ENCODE measurements at places on chromosomes 1 and 21. TPM values are rescaled to one million over a fixed set of nuclear protein-coding genes. Genes with fewer than 3 reads are reported as not detected.
A peak's percentile ranks its signal among the peaks of the same experiment; 100 is the strongest.

- DNase-seq: no peak
Observed at GRCh38 chr1:34796990-34797389, 4.2 kb downstream of the GJA4 start.

DNA sequence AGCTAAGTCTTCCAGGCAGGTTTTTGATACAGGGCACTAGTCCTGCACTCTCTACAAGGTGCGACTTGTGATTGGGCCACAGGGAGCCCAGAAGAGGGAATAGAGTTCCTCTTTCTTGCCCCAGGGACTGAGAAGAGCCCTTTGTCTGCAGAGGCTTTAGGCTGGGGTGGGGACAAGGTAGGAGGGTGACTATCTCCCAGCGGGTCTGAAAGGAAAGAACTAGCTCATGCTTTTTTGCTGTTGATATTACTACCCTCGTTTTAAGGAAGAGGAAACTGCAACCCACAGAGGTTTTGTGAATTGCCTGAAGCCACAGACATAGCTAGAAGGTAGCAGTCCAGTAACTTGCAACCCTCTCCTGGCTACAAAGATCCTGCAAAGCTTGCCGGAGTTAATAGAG, 615.2 kb downstream of the MATN1 start:
- DNase-seq: no peak

AKR7A3 gene
- total RNA-seq: 2.3 TPM

GRCh38 chr1:43804569-43804968, 97.2 kb downstream of the ST3GAL3 start:
- no peak for DNase-seq

GRCh38 chr1:184664042-184664660, 90.5 kb downstream of the EDEM3 start:
- DNase-seq: no peak

GRCh38 chr1:180513531-180513930, 11.2 kb upstream of the ACBD6 start:
- DNase-seq: no peak

PSEN2 gene
- total RNA-seq: 0.70 TPM

CACHD1 gene
- total RNA-seq: 3.4 TPM

CELSR2 gene
- 6.4 TPM for total RNA-seq

DNA sequence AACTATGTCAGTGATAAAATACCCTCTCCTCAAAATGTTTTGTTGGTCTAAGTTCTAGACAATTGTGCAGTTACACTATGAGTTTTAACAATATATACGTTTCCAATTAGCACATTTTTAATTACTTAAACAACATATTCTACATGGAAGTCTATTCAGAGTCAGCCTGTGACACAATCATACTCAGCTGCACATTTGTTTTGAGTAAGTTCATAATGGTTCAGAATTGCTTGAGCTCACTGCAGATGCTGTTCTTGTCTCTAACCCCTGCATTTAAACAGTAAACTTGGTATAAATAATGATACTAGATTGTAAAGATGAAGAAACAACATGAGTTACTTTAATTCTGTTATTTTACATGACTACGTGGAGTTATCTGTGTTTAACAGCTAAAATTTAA, 30.6 kb downstream of the CDKN2C start:
- DNase-seq: no peak

TRPM2 gene
- 5.3 TPM for total RNA-seq

SLC35A3 gene
- 29.7 TPM for total RNA-seq

DNA sequence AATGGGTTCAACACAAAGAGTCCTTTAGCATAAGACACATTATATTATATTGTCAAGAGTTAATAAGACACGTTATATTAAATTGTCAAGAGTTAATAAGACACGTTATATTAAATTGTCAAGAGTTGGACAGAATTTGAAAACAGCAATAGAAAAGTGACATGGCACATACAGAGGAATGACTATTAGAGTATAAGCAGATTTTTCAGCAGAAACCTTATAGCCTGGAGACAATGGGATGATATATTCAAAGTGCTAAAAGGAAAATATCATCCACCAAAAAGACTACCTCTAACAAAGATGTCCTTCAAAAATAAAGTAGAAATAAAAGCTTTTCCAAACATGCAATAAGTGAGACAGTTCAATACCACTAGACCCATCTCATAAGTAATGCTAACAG, 36.0 kb upstream of the HSPA13 start:
- DNase-seq: no peak

GRCh38 chr1:32303997-32304622, 12.2 kb downstream of the HDAC1 start:
- no peak for DNase-seq

GRCh38 chr21:38712071-38712470, 93.7 kb upstream of the ETS2 start:
- no peak for DNase-seq

DNA sequence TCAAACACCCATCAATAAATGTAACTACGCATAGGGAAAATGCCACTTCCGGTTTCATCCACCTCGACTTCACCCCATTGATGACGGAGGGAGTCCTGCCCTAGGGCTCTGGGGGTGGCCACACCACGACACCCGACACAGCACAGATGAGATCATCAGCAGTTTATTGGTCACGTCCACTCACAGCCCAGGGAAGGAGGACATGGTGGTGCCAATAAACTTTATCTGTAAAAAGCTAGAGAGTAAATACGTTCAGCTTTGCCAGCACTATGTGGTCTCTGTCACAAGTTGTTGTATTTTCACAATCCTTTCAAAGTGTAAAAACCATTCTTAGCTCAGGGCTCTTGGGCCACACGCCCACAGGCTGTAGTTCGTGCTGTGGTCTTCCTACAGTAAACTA, 16.3 kb downstream of the SETD4 start:
- no peak for DNase-seq

- DNase-seq: no peak
Observed at GRCh38 chr1:84425150-84425896, 27.0 kb downstream of the DNASE2B start.

DNA sequence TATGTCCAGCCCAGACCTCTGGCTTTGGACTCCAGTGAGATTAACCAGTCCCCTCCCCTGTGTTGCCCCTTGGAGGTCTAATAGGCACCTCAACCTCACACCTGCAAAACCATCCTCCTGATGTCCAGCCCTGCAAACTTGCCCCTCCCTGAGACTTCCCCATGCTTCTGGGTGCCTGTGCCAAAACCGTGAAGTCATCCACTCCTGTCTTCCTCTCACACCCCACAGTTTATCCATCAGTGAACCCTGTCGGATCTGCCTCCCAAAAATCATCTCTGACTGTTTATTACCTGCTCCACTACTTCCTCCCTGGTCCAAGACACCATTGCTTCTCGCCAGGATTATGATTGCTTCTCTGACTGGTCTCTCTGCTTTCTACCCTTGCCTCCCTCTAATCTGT, 31.7 kb upstream of the PADI1 start:
- no peak for DNase-seq

STYXL2 gene
- not detected for total RNA-seq

- DNase-seq: no peak
Observed at GRCh38 chr1:29708796-29709703, 472.7 kb downstream of the PTPRU start.

- DNase-seq: no peak
Observed at GRCh38 chr1:168301664-168302320, 21.1 kb downstream of the TBX19 start.

CLCA1 gene
- total RNA-seq: not detected

DNA sequence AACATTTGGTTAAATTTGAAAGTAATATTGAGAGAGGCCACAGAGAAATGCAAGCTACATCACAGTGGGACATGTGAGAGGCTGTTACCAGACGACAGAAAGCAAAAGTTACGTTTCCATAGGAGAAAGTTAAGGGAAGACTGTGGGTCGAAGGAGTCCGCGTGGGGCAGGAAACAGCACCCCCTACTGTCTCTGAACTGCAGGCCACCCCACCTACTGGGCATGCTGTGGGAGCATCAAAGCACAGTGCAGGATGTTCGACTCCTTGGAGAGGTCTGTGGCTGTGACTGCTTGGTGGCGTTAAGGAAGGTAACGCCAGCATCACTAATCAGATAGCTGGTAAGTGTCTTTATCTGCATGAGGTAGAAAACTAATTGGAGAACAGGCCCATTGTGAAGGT, 123.9 kb downstream of the PTBP2 start:
- DNase-seq: peak; percentile 8

- DNase-seq: no peak
Observed at GRCh38 chr1:54571803-54572541, 23.9 kb downstream of the ACOT11 start.

DNA sequence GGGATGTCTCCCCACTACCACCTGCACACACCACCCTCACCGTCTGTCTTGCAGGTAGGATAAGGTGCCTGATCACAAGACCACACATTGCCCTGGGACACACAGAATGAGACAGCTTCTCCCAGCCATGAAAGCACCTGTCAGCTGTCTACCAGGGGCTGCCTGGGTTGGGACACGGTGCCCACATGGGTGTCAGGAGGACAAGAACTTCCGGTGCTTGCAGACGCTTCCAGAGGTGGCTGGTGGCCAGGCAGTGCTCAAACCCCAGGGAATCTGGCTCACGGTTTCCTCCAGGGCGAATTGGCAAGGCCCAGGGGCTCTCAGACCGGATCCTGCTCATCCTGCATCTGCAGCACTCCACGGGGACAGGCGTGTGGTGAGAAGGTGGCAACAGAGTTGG, 182.6 kb upstream of the ARHGEF16 start:
- DNase-seq: no peak

LCE1B gene
- not detected for total RNA-seq

KRTAP19-3 gene
- total RNA-seq: not detected

DNA sequence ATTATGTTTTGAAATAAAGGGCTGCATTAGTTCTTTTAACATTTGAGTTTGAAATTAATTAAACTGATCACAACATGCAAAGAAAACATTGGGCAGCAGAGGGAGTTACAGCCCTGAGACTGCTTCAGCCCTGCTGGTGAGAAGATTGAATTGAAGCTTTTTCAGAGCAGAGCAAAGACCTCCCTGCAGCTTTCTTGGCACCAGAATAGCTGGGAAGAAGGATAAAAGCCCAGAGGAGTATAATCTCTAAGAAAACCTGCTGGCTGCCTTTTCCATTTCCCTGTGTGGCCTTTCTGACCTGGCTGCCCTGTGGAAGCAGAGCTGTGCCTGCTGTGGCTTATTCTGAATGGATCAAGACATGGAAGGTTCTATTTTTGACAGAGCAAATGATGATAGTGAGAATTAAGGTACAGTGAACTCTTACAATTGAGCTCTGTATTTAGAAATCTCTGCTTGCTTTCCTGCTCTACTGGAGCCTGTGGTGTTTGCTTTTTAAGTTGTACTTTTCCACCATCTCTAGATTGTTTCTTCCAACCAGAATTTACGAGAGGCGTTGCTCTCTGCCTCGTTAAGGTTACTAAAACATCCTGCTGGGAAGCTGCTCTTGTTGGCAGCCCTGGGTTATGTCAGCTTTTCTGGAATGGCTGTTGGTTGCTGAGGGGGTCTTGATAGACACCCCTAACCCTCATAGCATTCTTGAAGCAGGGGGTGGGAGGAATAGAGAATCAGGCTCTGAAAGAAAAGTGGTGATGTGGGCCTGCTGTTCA, 9.9 kb downstream of the SNRPE start:
- DNase-seq: peak; percentile 7

DNA sequence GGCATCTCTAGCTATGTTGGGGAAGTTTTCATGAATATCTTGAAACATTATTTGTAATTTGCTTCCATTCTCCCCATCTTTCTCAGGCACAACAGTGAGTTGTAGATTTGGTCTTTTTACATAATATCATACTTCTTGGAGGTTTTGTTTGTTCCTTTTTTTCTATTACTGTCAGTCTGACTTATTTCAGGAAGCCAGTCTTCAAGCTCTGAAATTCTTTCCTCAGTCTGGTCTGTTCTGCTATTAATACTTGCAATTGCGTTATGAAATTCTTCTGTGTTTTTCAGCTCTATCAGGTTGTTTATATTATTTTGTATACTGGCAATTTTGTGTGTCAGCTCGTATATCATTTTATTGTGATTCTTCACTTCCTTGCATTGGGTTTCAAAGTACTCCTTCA, 424.6 kb upstream of the PTBP2 start:
- no peak for DNase-seq

GRCh38 chr1:37133276-37134145, 99.2 kb upstream of the GRIK3 start:
- DNase-seq: no peak

CLIC6 gene
- total RNA-seq: 0.19 TPM

CYB5RL gene
- total RNA-seq: 7.1 TPM

RNF223 gene
- not detected for total RNA-seq

GRCh38 chr1:94121411-94121821, 468 bp upstream of the ABCA4 start:
- no peak for DNase-seq

ATP6V1G3 gene
- not detected for total RNA-seq

AGT gene
- not detected for total RNA-seq

DNA sequence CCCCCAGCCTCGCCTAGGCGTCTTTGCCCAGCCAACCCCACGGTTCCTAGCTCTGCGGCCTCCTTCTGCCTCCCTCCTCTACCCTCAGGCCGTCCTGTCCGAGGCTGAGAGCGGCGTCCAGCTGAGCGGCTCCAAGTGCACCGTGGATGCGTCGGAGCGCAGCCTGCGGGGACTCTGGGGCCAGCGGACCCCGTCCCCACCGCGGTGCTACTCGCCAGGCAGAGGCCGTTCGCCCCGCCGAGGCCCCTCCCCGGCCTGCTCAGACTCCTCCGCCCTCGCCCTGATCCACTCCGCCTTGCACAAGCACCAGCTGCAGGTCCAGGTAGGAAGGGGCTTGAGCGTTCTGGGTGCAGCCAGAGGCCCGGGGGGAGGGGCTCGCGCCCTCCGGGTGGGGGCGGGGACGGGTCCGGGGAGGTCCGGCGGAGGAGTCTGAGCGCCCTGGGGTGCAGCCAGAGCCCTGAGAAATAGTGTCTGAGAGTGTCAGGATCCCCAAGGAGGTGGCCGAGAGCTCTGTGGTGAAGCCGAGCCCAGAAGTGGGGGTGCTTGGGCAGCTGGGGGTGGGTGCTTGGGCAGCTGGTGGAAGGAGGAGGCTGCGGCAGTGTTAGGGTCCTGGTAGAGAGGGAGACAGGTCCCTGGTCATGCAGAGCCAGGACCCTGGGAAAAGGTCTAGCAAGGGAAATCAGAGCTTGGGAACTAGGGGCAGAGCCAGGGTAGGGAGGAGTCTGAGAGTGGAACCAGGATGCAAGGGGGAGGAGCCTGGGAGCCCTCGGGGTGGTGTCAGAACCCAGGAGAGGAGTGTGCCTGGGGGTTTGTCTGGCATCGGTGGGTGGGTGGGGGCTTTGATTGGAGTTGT, 3.2 kb upstream of the NBPF3 start:
- DNase-seq: no peak

CYYR1 gene
- not detected for total RNA-seq

A3GALT2 gene
- total RNA-seq: not detected

GRCh38 chr1:246658567-246658966, 65.6 kb upstream of the SCCPDH start:
- DNase-seq: no peak

- DNase-seq: no peak
Observed at GRCh38 chr1:44783697-44784093, 4.3 kb downstream of the BEST4 start.

DNA sequence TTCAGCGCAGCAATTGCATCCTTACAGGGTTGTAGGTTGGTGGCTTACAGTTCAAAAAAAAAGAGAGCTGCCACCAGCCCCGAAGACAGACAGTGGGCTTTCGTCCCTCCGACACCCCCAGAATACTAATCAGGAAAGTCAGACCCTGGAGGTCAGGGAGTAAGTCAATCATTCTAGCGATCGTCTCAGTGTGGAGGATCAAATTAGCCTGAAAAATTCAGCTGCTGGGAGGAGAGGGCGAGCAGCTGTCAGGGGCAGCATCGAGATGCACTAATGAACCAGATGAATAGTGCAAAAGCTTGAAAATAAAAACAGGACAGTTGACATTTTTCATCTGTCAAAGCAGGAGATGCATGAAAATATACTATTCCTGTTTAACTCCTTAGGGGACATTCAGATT, 138.4 kb downstream of the NEK7 start:
- DNase-seq: no peak

GRCh38 chr1:185860311-185860710, 126.1 kb downstream of the HMCN1 start:
- no peak for DNase-seq

Data from naive thymus-derived CD4-positive, alpha-beta T cell (primary cell).